ENCODE measurements at places on chromosomes 5 and 9.
A peak's percentile ranks its signal among the peaks of the same experiment; 100 is the strongest.

- peak; percentile 47 for DNase-seq
These were observed 16.2 kb downstream of the PRKAA1 start for GRCh38 chr5:40781843-40782409.

- no peak for DNase-seq
These were observed 48.9 kb downstream of the CFAP90 start for GRCh38 chr5:7801891-7802614.

GRCh38 chr9:25003686-25004085 is 458.0 kb upstream of the IZUMO3 start:
- no peak for DNase-seq

- no peak for DNase-seq
These were observed 212.6 kb downstream of the ARHGAP26 start for GRCh38 chr5:142982821-142983200.

GRCh38 chr5:54357408-54358058 is 47.2 kb upstream of the ARL15 start:
- no peak for DNase-seq

- no peak for DNase-seq
These were observed 4.9 kb upstream of the TMEFF1 start for GRCh38 chr9:100468041-100468440.

DNA sequence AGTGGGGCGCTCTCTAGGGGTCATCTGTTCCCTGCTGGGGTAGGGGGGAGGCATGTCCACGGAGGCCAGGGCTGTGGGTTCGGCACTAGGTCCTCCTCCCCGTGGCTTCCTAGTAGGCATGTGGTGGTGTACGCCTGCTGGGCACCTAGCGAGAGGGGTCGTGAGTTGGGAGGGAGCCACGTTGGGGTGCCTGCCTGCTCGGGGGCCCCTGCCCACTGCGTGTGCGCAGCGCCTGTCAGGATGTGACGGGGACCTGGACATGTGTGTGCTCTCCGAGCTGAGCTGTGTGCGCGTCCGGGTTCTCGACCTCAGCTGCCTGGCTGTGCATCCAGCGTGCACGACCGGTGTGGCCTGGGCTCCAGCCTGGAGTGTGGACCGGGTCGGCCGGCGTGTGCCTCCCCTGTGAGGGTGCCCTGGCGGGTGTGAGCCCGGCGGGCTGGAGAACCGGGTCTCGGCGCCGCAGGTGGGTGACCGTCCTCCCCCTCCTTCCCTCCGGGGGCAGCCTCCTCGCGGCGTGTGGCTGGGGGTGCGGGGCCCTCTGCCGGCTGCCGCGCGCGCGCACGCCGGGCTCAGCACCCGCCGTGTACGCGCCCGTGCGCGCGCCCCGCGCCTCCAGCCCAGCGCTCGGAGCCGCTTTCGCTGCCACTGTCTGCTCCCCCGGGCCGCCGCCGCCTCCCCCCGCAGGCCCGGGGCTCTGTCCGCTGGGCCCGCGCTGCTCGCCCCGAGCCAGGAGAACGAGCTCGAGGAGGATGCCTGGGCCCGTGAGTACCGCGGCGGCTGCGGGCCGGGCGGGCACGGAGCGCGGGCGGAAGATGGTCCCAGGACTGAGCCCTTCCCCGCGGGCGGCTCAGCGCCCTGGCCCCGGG is at the start of gene PRR7:
Gene PRR7, plus strand, starts transcription at position 615 of the 866 bp plus-strand sequence. CDS start 8,254 bp downstream, outside the sequence.
- peak; percentile 67 for DNase-seq

DNA sequence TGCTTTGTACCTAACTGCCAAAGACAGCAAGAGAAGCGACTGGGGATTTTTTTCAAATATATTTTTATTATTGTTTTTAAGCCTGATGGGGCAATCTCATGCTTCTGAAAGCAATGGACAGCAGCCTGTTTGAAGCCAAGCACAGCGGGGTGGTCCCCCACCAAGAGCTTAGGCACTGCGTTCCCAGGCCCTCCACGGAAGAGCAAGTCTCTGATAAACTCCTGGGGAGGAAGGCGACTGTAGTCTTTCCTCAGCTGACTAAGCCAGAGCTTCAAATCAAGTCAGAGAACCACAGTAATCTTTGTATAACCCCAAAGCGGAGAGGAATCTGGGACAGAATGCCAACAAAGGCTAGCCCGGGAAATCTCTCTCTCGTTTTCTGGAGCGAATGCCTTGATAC is 54.4 kb downstream of the ARSB start:
- DNase-seq: no peak

- DNase-seq: no peak
These were observed 18.6 kb downstream of the MED10 start for GRCh38 chr5:6359555-6360322.

DNA sequence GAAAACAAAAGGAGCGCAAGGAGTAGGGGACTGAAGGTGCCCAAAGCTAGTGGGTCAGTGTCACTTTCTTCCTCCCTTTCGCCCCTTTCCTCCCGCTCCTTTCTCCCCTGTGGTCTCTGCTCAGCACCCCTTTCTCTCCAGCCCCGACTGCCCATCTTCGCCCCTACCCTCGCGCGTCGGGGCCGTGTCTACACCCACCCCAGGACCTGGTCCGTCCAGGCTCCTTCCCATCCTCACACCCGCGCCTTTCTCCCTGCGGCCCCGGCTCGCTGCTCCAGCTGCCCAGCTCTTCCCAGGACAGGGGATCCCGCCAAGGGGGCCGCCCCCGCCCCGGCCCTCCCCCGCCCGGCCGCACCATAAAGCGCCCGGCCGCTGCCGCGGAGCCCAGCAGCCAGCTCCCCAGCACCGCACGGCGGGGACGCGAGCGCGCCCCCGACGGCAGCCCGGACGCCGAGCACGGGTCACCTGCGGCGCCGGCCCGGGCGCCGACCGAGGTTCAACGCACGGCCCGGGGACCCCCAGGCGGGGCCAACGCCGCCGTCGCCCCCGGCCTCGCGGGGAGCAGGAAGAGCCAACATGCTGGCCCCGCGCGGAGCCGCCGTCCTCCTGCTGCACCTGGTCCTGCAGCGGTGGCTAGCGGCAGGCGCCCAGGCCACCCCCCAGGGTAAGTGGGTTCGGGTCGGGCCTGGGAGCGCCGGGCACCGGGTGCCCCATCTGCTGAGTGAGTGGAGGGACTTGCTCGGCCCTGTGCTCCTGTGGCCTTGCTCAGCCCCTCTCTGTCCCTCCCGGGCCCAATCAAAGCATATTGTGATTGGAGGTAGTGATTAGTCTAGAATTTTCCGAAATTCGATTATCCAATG is at the start of gene THBS4:
Gene THBS4, plus strand, starts transcription at position 387 of the 860 bp plus-strand sequence. Its CDS starts 190 bp downstream, at position 577.
- DNase-seq: no peak

DNA sequence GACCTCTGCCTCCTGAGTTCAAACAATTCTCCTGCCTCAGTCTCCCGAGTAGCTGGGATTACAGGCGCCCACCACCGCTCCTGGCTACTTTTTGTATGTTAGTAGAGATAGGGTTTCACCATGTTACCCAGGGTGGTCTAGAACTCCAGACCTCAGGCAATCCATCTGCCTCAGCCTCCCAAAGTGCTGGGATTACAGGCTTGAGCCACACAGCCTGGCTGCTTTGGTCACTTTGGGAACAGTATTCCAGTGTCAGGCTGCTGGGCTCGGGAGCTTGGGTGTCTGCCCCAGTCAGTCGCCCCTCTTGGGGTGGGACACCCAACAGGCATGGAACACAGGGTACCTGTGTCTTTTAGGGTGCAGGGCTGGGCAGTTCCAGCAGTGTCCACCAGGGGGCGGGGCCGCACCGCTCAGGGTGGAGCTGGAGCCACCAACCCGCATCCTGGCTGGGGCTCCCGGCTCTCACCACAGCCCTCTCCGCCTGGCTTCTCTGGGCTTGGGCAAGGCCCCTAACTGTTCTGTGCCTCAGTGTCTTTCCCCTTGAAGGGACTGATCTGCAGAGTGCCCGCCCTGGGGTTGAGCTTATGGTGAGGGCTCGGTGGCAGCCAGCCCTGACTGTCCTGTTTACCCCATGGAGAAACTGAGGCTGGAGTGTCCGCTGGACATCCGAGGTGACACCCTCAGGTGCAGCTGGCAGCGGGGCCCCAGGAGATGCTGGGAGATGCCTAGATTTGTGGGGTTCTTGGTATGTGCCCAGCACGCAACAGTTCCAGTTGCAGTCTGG is 6.4 kb upstream of the RNU6ATAC start:
- no peak for DNase-seq

GRCh38 chr9:71121275-71122021 is at the start of gene TRPM3:
Gene TRPM3 (minus strand): TSS chr9:71121621. CDS start chr9:71121354, 267 bp downstream.
- DNase-seq: no peak

DNA sequence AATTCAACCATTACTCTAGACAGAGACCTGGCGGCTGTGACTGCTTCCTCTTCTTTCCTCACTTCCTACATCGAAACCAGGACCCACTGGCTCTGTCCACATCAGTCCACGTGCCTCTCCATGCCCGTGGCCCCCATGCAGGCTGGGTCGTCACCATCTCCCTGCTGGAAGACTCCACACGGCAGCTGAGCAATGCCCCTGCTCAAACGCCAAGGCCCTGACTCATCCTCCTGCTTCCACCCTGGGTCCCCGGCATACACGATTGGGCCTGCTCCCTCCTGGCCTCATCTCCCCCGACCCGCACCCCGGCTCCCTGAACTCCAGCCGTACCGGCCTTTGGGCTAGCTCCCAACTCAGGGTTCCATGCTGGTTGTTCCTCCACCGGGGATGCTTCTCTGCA is 67.2 kb upstream of the IER5L start:
- DNase-seq: peak; percentile 14

GRCh38 chr5:56048124-56048523 is 53.4 kb upstream of the IL6ST start:
- no peak for DNase-seq

DNA sequence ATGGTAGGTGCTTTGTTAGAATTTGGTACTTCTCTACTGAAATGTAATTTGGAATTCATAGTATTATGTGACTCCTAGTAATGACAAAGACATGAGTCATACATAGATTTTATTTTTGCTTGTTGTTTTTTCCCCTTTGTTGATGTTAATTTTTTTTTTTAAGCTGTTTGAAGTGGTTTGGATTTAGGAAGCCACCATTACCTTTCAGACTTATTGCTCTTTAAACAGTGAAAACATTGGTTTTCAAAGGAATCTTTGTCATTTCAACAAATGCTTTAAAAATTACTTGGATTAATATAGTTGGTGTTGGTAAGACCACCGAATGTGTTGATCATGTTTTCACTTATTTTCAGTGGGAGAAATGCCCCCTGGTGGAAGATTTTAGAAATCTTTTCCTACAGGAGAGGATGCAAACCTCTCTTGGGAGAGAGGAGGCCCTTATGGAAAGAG is 170.1 kb upstream of the PITX1 start:
- DNase-seq: peak; percentile 77

- peak; percentile 78 for DNase-seq
These were observed 554.8 kb upstream of the MEF2C start for GRCh38 chr5:89437450-89438435.

DNA sequence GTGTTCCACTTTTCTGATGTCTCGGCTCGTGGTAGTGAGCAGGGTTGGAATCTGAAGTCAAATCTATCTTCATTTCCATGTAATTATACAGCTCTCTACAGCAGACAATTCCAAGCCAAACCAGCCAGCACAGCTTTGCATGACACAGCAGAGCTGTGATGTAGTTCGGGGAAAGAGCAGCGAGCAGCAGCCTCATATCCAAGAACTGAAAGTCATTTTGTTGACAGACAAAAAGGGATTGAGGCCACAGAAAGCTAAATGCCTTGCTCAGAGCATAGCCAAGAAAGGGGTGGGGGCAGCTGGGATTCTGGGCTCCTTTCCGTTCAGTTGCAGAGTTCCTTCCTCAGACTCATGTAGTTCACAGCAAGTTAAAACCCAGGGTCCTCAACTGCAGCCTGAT is 32.1 kb downstream of the LCP2 start:
- no peak for DNase-seq

DNA sequence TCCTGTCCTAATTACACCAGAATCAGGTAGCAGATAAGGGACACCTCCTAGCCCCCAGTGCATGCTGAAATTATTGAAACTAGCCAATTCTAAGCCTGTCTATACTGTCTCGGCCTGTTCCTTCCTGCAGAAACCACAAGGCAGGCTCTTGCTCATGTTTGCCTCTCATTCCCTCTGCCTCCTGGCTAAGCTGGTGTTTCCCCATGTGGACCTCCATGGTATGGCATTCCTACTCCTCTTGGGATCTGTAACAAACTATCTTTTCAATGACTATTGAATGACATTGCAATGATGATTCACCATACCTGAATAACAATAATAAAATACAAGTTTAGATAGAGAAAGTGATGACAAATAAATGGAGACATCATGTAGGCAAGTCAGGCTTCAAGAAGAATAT is 35.6 kb upstream of the ADAMTS16 start:
- no peak for DNase-seq

DNA sequence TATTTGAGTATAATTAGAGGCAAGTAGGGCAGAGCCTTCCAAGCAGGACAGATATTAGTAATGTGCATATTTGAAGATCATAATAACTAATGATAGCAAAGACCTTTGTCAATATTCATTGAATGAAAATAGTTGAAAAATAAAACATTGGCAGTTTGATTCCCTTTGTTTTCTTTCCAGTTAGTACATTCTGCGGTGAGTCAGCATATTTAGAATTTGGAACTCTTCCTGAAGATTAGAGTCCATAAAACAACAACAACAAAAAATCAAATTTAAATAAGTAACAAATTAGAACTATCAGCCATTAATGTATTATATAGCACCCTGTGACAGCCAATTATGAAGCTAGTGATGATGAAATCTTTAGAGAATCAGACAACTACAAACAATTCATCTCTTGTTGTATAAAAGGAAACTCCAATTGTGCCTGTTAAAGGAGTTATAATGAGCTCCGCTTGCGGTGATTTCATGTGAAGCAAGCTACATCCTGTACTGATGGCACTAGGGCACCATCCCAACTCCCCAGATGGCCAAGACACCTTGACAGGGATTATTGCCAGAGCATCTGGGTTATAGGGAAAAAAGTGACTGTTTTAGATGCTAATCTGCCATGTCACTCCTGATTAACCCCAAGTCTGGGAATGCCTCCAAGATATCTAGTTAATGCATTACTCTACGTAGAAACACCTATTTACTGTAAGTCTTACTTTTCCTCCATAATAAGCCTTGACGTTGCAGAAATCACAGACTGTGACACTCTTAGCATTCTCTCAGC is 6.8 kb downstream of the IFNA8 start:
- DNase-seq: no peak

GRCh38 chr9:95874989-95875304 is 544 bp upstream of the ERCC6L2 start:
- peak; percentile 53 for DNase-seq

DNA sequence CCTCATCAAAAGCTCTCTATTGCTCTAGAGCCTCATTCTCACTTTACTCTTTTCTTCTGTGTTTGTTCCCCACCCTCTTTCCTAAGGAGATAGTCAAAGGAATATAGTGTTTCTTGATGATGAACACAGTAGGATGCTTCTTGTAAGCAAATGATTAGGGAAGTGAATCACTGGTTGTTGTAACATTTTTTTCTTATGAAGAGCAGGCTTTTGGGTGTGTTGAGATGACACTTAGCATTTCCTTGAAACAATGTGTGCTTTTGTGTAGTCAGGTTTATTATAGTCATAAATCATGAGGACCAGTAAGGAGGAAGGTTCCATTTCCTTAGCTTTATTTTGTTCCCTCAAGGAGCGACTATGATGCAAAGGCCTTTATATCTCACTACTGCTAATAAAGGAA is 1991.3 kb upstream of the C9orf72 start:
- no peak for DNase-seq

GRCh38 chr5:84585218-84585617 is 200.5 kb upstream of the EDIL3 start:
- DNase-seq: no peak

GRCh38 chr9:131067625-131068024 is 28.7 kb upstream of the AIF1L start:
- DNase-seq: no peak
